Endothelial cell of umbilical vein (primary cell): ENCODE measurements at places on chromosomes 1 and 21. TPM values are rescaled to one million over a fixed set of nuclear protein-coding genes. Genes with fewer than 3 reads are reported as not detected.

DNA sequence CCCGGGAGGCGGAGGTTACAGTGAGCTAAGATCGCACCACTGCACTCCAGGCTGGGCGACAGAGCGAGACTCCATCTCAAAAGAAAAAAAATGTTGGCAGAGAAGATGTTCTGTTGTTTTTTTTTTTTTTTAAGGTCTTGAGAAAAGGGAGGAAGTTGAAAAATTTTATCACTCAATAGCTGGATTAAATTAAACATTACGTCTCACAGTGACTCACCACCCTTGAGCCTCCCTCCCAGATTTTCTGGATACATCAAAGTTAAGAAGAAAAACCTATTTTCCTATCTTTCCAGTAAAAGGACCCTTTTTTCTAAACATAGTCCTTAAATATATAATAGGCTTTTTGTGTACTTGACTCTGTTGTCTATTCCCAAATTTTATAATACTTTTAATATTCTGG is 35.5 kb downstream of the IFNAR1 start:
- H3K36me3 ChIP-seq = no peaks in the 10 kb centered on the region
- no peak overlapping the region for H3K4me3 ChIP-seq
- no peak overlapping the region for H3K27ac ChIP-seq
- peaks cover 16% of the 10 kb centered on the region for H3K4me1 ChIP-seq
- no peaks in the 10 kb centered on the region for H3K27me3 ChIP-seq
- DNase-seq = peak; percentile 66

- no peak overlapping the region for H3K4me3 ChIP-seq
- H3K27ac ChIP-seq = no peak overlapping the region
- H3K36me3 ChIP-seq = no peaks in the 10 kb centered on the region
These were observed 2.5 kb downstream of the FCRL2 start for GRCh38 chr1:157774412-157774811.

Gene FABP3
- total RNA-seq = 0.84 and 1.8 TPM in 2 replicates

DNA sequence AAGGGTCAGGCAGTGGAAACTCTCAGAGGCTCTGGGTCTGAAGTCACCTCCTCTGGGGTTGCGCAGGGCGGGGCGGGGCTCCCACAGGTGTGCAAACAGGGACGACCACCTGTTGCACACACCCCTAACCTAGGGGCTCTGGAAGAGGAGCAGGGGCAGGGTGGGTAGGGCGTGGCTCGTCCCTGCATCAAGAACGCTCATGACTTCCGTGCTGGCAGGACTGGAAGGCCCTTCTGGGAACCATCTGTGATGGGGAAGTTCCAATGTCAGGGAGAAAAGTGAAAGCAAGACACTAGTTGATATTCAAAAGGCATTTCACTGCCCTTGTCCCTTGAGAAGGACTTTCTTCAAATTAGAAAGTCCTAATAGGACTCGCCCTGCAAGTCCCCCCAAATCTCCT is 22.1 kb upstream of the CLSTN1 start:
- H3K36me3 ChIP-seq = no peaks in the 10 kb centered on the region
- H3K4me3 ChIP-seq = no peak overlapping the region
- no peak overlapping the region for H3K27ac ChIP-seq
- no peak for DNase-seq

Gene PLCH2
- 0.31 and 0.32 TPM in 2 replicates for total RNA-seq

DNA sequence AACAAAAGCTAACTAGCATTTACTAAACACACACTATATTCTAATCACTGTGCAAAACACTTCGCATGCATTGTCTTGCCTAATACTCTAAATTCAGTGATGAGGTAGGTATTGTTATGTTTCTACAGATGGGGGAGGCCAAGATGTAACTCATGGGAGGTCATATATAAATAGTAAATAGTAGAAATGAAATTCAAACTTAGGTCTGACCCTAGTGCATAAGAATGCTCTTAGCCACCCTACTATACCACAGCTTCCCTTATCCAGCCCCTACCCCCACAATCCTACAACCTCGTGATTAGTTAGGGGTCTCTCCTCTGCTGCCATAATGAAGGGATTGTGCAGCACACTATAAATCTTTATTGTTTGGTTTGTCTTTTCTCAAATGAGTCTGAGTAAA is 3.3 kb downstream of the PFDN2 start:
- H3K4me3 ChIP-seq = no peak overlapping the region
- no peak for DNase-seq
- H3K27me3 ChIP-seq = no peaks in the 10 kb centered on the region
- H3K27ac ChIP-seq = peak overlapping the region; percentile 65

DNA sequence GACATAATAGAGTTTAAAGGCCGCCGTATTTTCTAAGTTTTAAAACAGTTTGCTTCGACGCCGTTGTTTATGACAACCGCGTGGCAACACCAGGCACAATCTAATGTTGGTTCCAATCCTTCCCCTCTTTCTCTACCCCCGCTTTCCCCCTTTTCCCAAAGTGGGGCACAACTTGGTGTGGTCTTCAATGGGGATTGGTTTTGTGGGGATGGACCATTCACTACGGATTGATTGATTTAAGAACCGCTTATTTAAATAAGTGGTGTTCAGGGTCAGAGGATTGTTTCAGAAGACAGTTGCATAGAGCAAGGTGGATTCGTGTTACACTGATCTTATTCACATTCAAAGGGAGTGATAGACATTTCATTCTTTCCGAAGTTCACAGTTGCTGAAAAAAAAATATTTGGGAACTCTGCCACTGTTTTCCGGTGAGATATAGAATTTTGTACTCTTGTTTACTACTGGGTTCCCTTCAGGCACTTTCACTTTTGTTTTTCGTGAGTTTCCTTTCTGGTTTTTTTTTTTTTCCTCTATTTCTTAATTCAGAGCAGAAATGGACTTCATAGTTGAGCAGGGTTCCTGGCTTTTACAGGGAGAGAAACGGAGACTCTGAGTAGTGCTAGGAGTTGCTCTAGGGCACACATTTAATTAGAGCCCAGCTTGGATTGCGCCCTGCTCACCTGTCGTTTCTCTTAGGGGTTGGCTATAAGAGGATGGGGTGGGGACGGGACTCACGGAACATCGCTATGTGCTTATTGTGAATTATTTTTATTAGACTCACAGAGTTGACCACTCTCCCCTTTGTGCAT is 79.6 kb upstream of the AK4 start:
- peak overlapping the region; percentile 82 for H3K27ac ChIP-seq
- peaks cover 14% of the 10 kb centered on the region for H3K4me1 ChIP-seq
- H3K27me3 ChIP-seq = no peaks in the 10 kb centered on the region
- DNase-seq = peak; percentile 62

Gene PHACTR4
- 59.7 and 61.0 TPM in 2 replicates for total RNA-seq

DNA sequence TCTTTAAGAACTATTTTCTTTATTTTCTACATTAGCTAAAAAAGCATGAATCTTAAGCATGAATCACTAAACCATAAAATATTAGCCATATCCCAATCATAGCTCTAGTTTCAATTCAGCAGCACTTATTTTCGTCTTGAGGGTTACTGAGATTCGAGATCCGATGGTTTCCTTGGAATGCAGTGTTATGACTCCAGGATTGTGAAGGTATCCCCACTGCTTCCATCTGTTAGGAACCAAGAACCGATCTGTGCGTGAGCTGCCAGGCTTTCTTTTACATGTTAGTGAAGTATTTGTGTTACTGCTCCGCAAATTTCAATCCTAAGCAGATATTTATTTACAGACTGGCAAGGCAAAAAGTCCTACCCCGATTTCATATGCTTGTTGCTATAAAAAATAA is 18.8 kb downstream of the TNFRSF9 start:
- no peak overlapping the region for H3K4me3 ChIP-seq

DNA sequence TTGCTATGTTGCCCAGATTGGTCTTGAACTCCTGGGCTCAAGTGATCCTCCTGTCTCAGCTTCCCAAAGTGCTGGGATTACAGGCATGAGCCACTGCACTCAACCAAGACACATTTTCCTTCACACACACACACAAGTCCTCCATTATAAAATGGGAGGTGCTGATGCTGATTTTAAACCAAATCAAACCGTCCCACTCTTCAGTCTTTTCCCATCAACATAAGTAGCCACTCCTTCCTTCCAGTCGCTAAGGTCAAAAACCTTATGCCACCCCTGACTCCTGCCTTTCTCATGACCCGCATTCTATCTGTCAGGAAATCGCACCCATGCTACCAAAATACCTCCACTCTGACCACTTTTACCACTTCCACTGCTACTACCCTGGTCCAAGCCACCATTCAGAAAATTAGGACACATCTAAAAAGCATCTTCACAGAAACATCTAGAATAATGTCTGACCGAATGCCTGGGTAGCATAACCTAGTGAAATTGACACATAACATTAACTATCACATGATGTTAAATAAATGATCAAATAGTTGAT is 28.0 kb upstream of the IFNGR2 start:
- H3K27ac ChIP-seq = no peak overlapping the region
- no peaks in the 10 kb centered on the region for H3K36me3 ChIP-seq

Gene DYNLT5
- total RNA-seq = 4.5 and 12.5 TPM in 2 replicates

DNA sequence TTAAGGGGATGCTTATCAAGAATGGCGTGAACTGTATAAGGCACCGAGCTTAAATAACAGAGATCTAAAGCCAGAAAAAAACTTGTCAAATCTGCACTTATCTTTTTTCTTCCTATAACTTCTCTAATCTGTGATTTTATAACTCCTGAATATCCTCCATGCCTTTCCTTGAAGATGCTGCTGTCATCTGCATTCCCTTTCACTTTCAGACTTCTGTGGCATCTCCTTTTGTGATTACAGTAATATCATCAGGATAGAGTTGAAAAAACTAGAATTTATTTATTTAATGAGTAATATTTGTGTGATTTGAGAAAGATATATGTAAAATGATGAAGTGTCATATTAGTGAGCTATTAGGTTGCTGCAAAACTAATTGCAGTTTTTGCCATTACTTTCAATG is 357.8 kb upstream of the PTBP2 start:
- no peaks in the 10 kb centered on the region for H3K27me3 ChIP-seq
- no peaks in the 10 kb centered on the region for H3K36me3 ChIP-seq
- peak; percentile 7 for DNase-seq
- H3K4me3 ChIP-seq = no peak overlapping the region

Gene TMEM54
- total RNA-seq = 14.8 and 23.6 TPM in 2 replicates

Gene SAMSN1
- total RNA-seq = 5.3 and 8.0 TPM in 2 replicates

DNA sequence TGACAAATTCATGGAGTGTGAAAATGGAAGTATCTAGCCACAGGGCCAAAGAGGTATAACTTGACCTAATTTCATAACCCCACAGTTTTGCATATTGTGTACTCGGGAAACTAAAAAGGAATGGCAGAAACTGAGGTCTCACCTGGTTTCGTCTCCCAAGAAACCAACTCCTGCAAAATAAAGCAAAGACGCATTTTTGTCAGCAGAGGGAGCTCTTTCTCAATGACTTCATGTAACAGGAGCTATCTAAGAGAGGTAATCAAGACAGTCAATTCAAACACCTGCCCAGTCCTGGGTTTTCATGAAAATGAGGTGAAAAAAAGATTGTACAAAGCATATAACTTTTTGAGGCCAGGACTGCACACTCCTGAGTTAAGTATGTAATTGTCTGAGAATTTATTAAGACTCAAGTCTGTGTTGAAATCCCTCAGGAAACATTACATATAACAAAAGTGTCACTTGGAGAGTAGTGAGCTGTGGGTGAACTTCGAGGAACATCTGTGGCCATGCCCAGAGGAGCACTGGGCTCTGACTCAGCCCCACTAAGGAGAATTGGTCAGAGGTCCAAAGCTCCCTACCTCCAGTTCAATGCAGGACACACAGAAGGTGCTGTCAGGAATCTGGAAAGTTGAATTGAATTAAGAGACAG is 17.6 kb downstream of the FCRL4 start:
- no peak overlapping the region for H3K27ac ChIP-seq
- DNase-seq = peak; percentile 70
- no peak overlapping the region for H3K4me3 ChIP-seq
- no peaks in the 10 kb centered on the region for H3K4me1 ChIP-seq
- no peaks in the 10 kb centered on the region for H3K27me3 ChIP-seq
- H3K36me3 ChIP-seq = no peaks in the 10 kb centered on the region

- no peak overlapping the region for H3K4me3 ChIP-seq
- no peaks in the 10 kb centered on the region for H3K36me3 ChIP-seq
- no peak overlapping the region for H3K27ac ChIP-seq
- DNase-seq = no peak
- H3K4me1 ChIP-seq = no peaks in the 10 kb centered on the region
- no peaks in the 10 kb centered on the region for H3K27me3 ChIP-seq
These were observed 148.3 kb downstream of the ELAVL4 start for GRCh38 chr1:50257029-50257428.

Gene PRRC2C
- 164 and 199 TPM in 2 replicates for total RNA-seq

Gene SHE
- total RNA-seq = 43.4 and 52.7 TPM in 2 replicates

Gene FAM72C
- total RNA-seq = 2.8 and 3.6 TPM in 2 replicates

GRCh38 chr1:62685431-62685859 is 2.7 kb downstream of the DOCK7 start:
- no peak for DNase-seq
- H3K4me3 ChIP-seq = no peak overlapping the region
- H3K27ac ChIP-seq = no peak overlapping the region
- H3K4me1 ChIP-seq = peaks cover 34% of the 10 kb centered on the region

DNA sequence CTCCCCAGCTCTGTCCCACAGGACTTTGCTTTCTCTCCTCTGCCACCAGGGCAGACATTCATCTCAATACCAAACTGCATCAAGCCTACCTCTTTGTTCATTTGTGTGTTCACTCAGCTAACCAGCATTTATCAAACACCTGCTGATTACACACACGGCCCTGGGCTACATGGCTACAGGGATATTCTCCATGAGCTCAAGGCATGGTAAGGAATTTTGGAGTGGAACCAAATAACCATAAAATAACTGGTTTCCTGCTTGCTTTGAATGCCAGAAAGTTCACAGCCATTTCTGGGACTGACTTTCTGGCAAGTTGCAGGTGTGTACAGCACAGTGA is 54.6 kb downstream of the LDLRAD2 start:
- H3K4me3 ChIP-seq = no peak overlapping the region
- no peak overlapping the region for H3K27ac ChIP-seq
- H3K4me1 ChIP-seq = peaks cover 10% of the 10 kb centered on the region
- no peaks in the 10 kb centered on the region for H3K27me3 ChIP-seq
- DNase-seq = no peak

DNA sequence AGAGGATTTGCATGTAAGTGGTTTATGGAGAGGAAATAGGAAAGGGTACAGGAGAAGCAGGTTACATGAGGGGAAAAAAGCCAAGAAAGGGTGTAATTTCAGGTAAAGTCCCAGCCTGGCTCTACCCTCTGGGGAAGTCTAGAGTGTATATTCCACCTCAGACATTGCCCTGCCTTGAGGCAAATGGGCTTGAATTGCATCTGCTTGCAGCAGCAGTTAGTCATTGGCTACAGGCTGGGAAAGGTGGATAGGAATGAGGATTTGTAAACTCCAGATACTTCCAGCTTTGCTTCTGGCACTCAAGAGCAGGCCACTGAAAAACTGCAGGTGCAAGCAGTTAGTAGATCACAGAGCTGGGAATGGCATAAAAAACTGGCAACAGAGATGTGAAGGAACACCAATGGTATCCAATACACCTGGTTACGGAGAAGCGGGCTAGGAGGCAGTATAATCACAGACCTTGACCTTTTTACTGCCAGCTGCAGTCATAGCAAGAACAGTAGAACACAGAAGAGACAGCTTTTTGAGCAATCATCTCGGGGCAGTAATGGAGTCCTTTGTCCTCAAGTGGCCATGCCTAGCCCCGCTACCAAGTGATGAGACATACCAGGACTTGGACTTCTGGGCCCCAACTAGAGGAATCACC is 226.9 kb upstream of the NRIP1 start:
- H3K4me1 ChIP-seq = peaks cover 3% of the 10 kb centered on the region
- DNase-seq = no peak
- H3K27ac ChIP-seq = no peak overlapping the region
- no peaks in the 10 kb centered on the region for H3K27me3 ChIP-seq
- no peaks in the 10 kb centered on the region for H3K36me3 ChIP-seq

Gene SH2D1B
- total RNA-seq = not detected in 2 replicates
